ENCODE measurements at places on chromosomes 4 and X.

- no peak for DNase-seq
These were observed 565.0 kb downstream of the TRIML1 start for GRCh38 chr4:188704288-188704687.

DNA sequence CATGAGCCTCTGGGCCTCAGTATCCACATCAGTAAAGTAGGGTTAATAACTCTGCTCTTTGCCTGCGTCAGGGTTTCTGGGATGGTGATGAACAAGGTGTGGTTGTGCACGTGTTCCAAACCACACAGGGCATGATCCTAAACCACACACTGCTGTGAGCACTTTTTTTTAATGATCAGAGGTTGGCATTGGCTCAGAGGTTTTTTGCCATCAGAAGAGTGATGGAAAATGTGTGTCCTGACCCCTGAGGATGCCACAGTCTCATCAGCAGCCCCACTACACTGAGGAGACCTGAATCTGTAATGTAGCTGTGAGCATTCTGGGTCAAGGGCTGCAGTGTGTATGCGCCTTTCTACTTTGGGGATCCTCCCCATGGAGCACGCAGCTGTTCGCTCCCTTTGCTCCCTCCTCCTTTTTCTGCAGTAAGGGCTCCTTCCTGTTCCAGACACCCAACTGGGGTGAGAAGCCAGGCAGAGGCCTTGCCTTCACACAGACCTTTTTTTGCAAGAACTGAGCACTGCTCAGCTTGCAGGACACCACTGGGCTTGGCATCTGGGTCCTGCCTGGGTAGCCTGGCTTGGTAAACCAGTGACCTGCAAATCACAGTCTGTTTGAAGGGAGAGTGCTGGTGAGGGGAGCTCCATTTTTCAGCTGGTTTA is 87.5 kb downstream of the MAMLD1 start:
- no peak for DNase-seq

- no peak for DNase-seq
These were observed 1030.7 kb downstream of the GLUD2 start for GRCh38 chrX:122078079-122078478.

DNA sequence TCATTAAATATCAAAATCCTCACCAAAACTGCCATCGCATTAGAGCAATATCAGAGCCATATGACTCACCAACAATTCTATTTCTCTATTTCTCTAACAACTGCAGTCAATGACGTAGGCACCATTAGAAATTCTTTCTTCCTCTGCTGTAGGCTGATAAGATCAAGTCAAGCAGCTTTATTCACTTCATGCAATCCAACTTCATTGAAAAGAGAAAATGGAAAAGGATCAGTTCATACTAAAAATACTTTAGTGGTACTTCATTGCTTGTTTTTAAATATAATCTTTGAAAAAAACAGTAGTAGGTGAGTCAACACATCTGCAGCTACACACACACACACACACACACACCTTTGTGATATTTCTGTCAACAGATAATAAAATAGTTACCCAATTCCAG is 345.3 kb upstream of the TENM3 start:
- DNase-seq = no peak

DNA sequence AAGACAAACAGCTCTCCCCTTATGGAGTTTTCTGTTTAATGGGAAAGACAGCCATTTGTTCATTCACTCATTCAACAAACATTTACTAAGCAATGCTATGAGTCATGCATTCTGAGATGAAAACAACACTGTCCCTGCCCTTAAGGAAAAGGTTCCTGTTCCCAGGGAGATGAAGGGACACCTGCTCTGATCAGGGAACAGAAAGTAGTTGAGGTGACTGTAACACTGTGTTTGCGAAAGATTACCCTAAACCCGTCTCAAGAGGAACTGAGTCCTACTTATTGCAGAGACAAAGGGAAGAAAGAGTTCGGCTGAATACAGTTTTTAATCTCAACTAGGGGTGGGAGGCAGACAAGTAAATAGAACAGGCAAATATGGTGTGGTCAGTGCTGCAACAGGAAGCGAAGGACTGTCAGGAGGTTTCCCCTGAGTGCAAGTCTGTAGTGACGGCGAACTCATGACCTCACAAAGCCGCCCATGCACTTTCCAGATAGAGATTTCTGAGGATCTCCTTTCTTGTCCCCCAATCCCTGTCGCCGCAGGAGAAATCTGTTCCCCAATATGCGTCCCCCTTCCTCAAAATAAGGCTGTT is 712 bp downstream of the STX18 start:
- peak; percentile 8 for DNase-seq

- DNase-seq = no peak
These were observed 170.5 kb downstream of the SLC39A8 start for GRCh38 chr4:102174719-102175189.

- no peak for DNase-seq
These were observed 29.2 kb downstream of the FHIP1A start for GRCh38 chr4:151438154-151438553.

All from activated CD4-positive, alpha-beta T cell treated with anti-CD3 and anti-CD28 coated beads, Interleukin-2, amount 50 U/mL, for 4 hours (primary cell).